ENCODE measurements at places on chromosomes 16 and 17.
A peak's percentile ranks its signal among the peaks of the same experiment; 100 is the strongest.

DNA sequence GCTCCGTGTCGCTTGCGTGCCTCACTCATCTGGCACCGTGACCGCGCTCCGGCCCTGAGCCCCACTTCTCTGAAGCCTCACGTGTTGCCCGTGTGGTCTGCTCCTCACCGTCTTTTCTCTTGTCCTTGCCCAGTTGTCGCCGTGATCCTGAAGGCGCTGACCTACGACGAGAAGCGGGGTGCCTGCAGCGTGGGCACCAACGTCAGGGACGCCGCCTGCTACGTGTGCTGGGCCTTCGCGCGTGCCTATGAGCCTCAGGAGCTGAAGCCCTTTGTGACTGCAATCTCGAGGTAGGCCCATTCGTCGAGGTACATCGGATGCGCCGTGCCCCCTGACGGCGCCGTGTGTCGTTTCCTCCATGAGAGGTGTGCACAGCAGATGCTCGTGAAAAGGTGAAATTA lies 30.3 kb upstream of the ZNF750 start:
- DNase-seq = no peak

- DNase-seq = no peak
Measured at GRCh38 chr16:13103831-13104530, 202.6 kb downstream of the SHISA9 start.

DNA sequence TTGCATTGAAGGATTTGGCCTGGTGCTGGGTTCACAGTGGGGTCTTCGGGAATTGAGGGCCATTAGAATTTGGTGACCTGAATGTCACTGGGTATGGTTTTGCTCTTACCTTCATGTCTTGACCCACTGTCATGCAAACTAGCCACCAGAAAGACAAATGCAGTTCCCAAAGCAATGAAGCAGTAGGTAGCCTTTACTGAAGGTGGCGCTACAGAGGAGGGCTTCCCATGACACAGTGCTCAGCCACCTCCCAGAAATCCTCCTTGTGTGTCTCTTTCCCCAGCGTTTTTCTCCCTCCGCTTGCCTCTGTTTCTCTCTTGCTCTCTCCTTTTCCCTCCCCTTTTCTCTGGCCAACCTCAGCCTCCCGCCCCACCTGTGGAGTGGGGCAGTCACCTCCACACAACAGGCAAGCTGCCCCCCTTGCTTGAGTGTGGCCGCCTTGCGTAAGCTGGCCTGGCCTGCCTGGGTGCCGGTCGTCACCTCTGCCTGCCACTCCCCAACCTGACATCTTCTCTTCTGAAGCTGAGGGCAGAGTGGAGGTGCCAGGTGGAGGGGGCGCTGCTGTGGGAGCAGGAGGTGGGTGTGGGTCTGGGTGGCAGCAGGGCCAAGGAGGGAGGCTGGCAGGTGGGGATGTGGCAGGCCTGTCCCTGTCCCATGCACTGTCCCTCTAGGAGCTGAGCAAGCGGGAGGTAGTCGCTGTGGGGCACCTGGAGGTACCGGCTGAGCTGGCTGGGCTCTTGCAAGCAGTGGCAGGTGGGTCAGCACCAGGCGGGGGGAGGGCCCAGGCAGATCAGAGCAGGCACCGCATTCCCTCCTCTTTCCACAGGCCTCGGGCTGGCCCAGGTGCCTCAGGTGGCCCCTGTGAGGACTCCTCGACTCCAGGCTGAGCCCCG lies 34.7 kb downstream of the MYO15A start:
- no peak for DNase-seq

GRCh38 chr16:84313921-84314320 lies 19.2 kb downstream of the WFDC1 start:
- no peak for DNase-seq

DNA sequence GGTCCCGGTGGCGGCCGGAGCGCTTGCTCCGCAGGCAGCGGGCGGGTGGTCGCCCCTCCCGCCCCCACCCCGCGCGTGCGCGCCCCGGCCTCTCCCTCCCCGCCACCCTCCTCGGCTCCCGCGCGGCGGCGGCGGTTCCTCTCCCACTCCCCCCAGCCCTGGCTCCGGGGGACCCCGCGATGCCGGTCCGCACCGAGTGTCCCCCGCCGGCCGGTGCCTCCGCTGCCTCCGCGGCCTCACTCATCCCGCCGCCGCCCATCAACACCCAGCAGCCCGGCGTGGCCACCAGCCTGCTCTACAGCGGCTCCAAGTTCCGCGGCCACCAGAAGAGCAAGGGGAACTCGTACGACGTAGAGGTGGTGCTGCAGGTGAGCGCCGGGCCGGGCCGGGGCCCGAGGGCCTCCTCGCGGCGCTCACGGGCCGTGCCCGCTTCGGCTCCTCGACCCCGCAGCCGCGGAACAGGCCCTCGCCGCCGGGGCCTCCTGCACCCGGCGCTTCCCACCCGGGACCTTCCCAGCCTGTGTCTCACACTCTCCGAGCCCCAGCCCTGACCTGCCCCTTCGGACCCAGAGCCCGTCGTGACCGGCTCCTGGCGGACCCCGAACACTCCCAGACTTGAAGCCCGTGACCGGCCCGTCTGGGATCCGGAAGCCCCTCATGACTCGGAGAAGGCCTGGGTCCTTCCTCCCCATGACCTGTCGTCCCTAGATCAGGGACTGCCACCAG lies 490 bp downstream of the GID4 start:
- no peak for DNase-seq

DNA sequence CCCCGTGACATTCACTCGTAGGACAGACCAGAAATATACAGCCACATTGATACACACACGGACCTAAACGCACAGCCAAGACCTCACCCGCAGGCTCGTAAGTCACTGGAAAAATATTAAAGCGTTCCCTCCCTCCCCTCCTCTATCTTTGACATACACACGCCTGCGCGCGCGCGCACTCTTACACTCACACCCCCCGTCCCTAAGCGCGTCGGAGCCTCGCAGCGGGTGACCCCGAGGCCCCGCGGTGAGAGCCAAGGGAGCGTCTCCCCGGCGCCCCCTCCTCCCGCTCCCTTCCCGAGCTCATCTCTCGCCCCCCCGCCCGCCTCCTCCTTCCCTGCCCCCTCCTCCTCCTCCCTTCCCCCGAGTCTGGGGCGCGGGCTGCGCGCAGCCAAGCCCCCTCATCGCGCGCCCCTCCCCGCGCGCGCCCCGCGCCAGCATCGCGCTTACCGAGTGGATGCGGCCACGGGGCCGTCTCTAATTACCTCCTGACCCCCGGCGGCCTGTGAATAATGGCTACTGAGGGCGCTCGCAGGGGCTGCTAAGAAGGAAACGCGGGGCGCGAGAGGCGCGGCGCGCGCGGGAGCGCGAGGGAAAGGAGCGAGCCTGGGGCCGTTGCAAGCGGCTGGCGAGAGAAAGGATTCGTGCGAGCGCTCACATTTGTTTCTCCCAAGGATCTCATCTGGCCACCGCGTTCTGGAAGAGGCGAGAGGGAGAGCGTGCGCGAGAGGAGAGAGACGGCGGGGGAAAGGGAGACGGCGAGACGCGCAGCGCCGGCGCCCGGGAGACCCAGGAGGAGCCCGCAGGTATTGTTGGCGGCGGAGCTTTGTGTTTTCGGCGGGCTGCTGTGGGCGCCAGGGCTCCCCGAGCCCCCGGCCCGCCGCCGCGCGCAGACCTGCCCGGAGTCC lies 42.4 kb downstream of the RAI1 start:
- DNase-seq = no peak

DNA sequence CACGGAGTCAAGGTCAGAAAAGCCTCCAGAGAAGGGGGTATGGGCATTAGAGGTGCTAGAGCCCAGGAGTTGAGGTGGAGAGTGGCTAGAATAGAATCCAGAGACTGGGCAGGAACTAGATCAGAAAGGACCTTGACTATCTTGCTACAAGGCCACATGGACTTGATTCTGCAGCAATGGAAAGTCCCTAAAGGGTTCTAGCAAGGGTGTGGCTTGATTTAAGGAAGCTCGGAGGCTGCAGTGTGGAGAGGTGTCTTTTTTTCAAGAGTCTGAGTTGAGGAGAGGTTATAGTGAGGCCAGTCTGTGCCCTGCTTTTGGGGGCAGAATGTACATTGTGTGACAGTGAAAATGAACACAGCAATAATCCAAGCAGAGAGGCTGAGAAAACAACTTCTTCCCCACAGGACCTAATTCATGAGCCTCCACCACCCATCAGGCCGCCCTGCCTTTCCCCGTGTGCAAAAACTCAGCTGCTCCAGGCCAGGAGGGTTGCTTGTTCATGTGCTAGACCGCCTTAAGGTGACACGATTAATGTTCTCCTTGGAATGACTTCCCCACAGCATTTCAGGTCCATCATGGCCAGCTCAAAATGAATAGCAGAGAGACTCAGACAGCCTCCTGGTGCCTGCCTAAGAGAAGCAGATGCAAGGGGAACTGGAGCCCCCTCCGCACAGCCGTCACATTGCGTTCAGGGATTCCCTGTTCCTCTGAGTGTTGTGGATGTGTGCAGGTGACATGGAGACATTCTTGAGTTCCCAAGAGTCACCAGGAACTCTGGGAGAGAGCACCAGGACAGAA lies 8.7 kb upstream of the BEAN1 start:
- no peak for DNase-seq

- no peak for DNase-seq
Measured at GRCh38 chr17:56832446-56832845, 1.3 kb downstream of the C17orf67 start.

- DNase-seq = no peak
Measured at GRCh38 chr17:82283208-82283749, 9.8 kb upstream of the CSNK1D start.

DNA sequence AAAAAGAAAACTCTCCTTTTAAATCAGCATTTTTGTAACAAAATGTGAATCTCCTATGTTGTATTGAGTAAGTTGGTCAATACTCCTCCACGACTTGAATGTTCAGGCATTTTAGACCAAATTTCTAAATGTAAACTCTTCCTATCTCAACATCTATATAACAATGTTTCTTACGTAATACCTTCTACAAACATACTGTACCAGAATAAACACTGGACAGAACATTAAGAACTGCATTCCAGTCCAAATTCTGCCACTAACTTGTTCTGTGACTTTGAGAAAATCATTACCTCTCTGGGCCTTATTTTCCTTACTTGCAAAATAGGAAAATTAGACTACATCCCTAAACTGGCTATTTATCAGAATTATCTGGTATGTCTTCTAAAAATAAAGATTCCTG lies 40.1 kb downstream of the AKAP10 start:
- no peak for DNase-seq

GRCh38 chr16:72908362-72909167 lies 139.4 kb downstream of the ZFHX3 start:
- no peak for DNase-seq

- DNase-seq = no peak
Measured at GRCh38 chr16:76656994-76657393, 379.8 kb downstream of the CNTNAP4 start.

- DNase-seq = no peak
Measured at GRCh38 chr17:29180788-29181160, 576 bp upstream of the MYO18A start.

- DNase-seq = no peak
Measured at GRCh38 chr17:57533684-57534305, 211.3 kb downstream of the CCDC182 start.

DNA sequence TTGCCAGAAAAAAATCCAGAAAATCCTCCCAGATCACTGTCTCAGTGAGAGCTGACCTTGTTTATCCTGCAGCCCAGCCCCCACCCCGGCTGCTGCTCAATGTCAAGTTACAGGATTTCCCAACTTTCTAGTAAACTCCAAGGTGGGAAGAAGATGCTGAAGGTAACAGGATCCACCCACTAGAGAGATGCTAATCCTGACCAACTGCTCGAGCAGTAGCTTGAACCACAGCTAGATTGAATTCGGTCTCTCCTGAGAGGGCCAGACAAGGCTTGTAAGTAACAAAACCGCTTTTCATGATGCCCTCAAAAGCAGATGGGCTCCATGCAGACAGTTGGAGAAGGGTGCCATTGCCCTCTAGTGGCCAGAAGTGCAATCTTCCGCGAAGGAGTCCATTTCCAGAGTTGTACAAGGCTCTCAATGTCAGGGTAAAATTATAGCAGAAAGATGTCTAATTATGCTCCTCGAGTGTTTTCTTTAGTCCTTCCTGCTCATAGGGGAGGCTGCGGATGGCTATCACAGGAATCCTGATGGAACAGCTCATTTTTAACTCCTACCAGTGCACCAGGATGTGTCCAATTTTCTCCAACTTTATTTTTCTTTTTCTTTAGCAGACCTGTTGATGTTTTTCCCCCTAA lies 3.9 kb downstream of the CDH11 start:
- no peak for DNase-seq

- no peak for DNase-seq
Measured at GRCh38 chr16:51818342-51818944, 667.4 kb upstream of the SALL1 start.

GRCh38 chr17:61158376-61158775 lies 241.3 kb upstream of the TBX2 start:
- DNase-seq = no peak

DNA sequence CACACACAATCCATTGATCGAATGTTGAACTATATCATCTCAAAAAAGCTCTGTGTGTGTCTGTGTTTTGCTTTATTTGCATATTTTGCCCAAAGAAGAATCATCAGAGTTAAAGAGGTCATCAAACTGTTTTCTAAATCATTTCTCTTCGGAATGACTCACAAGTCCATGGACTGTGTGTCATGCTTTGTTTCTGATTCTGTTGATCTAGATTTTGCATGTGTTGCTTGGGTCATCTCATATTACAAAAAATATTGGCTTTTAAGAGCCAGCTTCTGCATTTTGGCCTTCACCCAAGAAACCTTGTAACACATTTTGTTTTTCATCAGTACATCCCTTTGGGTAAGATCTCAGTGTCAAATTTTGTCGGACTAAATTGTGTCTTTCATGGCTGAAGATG lies 471.2 kb upstream of the HSBP1 start:
- no peak for DNase-seq

- no peak for DNase-seq
Measured at GRCh38 chr16:77190190-77190477, 856 bp upstream of the MON1B start.

DNA sequence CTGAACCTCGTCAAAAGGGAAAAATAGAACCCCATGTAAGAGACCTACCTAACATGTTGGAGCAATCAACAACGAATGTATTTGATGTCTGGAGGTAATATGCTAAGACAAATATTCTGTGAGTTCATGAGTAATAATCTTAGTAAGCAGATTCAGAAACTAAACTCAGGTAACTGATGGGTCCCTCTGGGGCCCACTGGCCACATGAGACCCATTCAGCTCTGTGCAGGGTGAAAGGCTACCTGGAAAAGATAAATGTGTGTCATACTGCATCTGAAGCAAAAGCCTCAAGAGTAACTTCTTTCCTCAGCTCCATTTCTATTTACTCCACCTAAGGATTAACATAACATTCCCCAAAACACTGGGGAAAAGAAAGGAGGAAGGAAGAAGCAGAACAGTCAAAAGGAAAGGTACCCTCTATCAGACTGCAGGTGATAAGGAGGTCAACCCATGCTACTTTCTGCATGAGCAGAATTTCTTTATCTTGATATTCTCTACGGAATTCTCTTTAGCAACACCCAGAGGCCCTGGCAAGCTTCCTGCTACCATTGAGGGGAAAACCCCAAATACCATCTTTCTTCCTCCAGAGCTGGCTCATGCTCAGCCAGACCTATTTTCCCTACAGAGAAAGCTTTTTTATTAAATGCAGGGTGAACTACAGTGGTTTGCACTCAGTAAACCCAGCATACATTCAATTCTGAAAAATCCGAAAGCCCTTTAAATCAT lies 37.7 kb upstream of the ABCA6 start:
- no peak for DNase-seq

- peak; percentile 63 for DNase-seq
Measured at GRCh38 chr17:82320956-82321927, 3.8 kb upstream of the CD7 start.

- DNase-seq = no peak
Measured at GRCh38 chr17:44773140-44773539, 14.4 kb downstream of the ADAM11 start.

All from stimulated activated CD4-positive, alpha-beta T cell treated with anti-CD3 and anti-CD28 coated beads, TNF-alpha, amount 100 ng/mL, for 1 hour (primary cell).